ENCODE measurements at places on chromosomes 3 and 15.

DNA sequence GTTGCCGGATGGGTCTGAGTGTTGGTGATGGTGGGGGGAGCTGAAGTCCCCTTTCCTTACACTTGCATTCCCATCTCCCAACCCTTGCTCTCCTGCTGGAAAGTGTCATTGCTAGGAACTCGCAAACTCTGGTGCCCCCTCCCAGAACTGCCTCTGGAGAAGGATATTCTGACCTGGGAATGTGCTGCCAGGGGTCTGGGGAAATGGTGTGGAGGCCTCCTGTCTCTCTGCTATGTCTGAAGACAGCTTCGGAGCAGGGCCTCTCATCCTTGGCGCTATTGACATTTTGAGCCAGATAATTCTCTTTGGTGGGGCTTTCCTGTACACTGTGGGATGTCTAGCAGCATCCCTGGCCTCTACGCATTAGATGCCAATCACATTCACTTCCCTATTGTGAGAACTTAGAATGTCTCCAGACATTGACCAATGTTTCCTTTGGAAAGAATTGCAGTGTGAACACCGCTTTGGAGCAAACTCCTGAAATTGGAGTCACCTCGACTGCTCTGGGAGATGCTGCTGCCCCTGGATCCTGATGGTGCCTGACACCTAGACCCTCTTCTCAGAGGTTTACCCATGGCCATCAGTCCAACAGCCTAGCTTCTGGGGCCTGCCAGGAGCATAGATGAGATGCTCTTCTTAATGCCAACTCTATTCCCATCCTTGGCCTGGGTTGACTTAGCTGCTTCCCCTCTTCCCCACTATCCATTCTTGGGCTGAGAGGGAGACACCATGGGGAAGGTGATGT is 2.2 kb upstream of the KY start:
- no peak for DNase-seq

DNA sequence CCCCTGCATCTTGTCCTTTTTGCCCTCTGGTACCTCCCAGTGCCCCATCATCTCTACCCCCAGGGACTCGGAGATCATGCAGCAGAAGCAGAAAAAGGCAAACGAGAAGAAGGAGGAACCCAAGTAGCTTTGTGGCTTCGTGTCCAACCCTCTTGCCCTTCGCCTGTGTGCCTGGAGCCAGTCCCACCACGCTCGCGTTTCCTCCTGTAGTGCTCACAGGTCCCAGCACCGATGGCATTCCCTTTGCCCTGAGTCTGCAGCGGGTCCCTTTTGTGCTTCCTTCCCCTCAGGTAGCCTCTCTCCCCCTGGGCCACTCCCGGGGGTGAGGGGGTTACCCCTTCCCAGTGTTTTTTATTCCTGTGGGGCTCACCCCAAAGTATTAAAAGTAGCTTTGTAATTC is 1.5 kb downstream of the SERF2 start:
- no peak for DNase-seq

GRCh38 chr15:24856397-24857390 is 98.1 kb upstream of the SNRPN start:
- DNase-seq, result no peak

- no peak for DNase-seq
Measured at GRCh38 chr3:126111126-126111551, 27.2 kb upstream of the SLC41A3 start.

- DNase-seq, result no peak
Measured at GRCh38 chr3:59469948-59470723, 420.3 kb upstream of the CFAP20DC start.

DNA sequence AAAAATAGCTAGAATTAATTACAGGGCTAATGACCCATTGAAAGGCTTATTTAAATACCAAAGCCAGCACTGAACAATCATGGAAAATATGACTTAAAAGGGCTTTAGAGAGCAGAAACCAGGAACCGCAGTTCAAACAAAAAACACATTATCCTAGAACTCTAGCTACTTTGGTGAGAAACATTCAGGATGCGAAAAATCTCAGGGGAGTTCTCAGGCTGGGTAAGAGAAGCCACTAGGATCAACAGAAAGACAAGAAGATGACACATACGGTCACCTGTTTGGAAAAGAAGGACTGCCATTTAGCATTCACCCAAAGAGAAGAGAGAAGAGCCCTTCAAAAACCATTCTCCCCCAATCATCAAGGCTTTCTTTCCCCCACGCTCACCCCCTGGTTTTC is 75.6 kb upstream of the ICE2 start:
- no peak for DNase-seq

DNA sequence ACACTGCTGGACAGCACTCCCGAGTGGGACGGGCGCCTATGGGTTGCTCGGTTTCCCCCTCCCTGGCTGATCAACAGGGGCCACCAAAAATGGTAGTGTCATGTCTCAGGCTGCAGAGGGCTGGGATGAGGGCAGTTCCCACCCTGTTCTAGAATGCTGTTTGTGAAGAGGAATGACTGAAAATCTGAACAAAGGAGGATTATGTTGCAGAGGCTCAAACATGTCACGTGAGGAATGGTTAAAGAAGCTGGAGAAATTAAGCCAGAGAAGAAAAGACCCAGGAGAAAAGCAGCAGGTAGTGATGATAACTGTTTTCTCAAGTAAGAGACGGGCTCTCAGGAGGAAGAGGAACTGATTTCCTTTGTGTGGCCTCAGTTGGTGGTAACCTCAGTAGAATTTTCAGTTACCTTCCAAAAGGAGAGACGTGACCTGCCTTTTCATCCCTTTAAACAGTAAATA is 10.4 kb downstream of the SPG21 start:
- no peak for DNase-seq
